Endothelial cell of umbilical vein (primary cell): ENCODE measurements at places on chromosomes 6 and 20. TPM values are rescaled to one million over a fixed set of nuclear protein-coding genes. Genes with fewer than 3 reads are reported as not detected.

The AGPAT4 gene
- total RNA-seq, result 15.2 and 15.4 TPM in 2 replicates

The LTB gene
- 1.2 and 1.3 TPM in 2 replicates for total RNA-seq

The MCHR2 gene
- not detected in 2 replicates for total RNA-seq

The OR12D1 gene
- total RNA-seq, result not detected in 2 replicates

The ASCC3 gene
- total RNA-seq, result 57.2 and 64.6 TPM in 2 replicates

The PHACTR3 gene
- not detected in 2 replicates for total RNA-seq

The CALHM4 gene
- total RNA-seq, result 0.72 TPM in 1 of 2 replicates, not detected in the other

The SMIM28 gene
- total RNA-seq, result not detected in 2 replicates

The IMPG1 gene
- total RNA-seq, result not detected in 2 replicates

The SGK2 gene
- total RNA-seq, result 0.27 and 0.35 TPM in 2 replicates

The BNIP5 gene
- not detected in 2 replicates for total RNA-seq

The ZNF334 gene
- 0.30 and 1.6 TPM in 2 replicates for total RNA-seq

The DLK2 gene
- not detected in 2 replicates for total RNA-seq

The HCRTR2 gene
- not detected in 2 replicates for total RNA-seq

The NMBR gene
- not detected in 2 replicates for total RNA-seq

The KLHDC3 gene
- 84.6 and 84.8 TPM in 2 replicates for total RNA-seq

The STK4 gene
- total RNA-seq, result 28.2 and 29.6 TPM in 2 replicates

The WFDC12 gene
- not detected in 2 replicates for total RNA-seq

The HLA-DQB1 gene
- total RNA-seq, result not detected in 2 replicates

The OLIG3 gene
- not detected in 2 replicates for total RNA-seq

The NCOA3 gene
- total RNA-seq, result 26.7 and 35.6 TPM in 2 replicates

The LY6G6F gene
- total RNA-seq, result not detected in 2 replicates

The TRAPPC3L gene
- 0.38 TPM in 1 of 2 replicates, not detected in the other for total RNA-seq

The SOX18 gene
- 175 and 211 TPM in 2 replicates for total RNA-seq

The EYS gene
- total RNA-seq, result 0.27 and 0.81 TPM in 2 replicates
